ENCODE measurements at places on chromosomes 4 and X. TPM values are rescaled to one million over a fixed set of nuclear protein-coding genes. Genes with fewer than 3 reads are reported as not detected.
A peak's percentile ranks its signal among the peaks of the same experiment; 100 is the strongest.

GRCh38 chr4:71133491-71133890 lies 140.0 kb downstream of the DCK start:
- no peak overlapping the region for H3K27ac ChIP-seq
- no peaks in the 10 kb centered on the region for H3K36me3 ChIP-seq
- no peak for DNase-seq
- H3K4me1 ChIP-seq: no peaks in the 10 kb centered on the region
- no peaks in the 10 kb centered on the region for H3K27me3 ChIP-seq

DNA sequence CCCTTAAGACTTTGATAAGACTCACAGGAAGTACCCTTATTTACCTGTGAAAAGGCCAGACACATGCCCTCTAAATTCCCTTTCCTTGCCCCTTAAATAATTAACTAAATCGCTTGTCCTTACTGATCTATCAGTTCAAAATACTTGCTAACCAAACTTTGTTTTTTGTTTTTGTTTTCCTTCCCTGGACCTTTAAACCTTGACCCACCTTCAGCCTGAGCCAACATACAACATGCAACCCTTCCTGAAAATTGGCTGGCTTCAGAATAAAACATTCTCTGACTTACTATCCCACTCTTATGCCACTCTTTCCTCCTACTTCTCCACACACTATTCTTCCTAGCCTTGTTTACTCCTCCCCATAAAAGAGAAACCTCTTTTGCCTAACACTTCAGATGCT lies 448.1 kb upstream of the TRAM1L1 start:
- no peaks in the 10 kb centered on the region for H3K36me3 ChIP-seq
- H3K27ac ChIP-seq: no peak overlapping the region
- no peaks in the 10 kb centered on the region for H3K4me1 ChIP-seq
- no peaks in the 10 kb centered on the region for H3K27me3 ChIP-seq
- no peak for DNase-seq

DNA sequence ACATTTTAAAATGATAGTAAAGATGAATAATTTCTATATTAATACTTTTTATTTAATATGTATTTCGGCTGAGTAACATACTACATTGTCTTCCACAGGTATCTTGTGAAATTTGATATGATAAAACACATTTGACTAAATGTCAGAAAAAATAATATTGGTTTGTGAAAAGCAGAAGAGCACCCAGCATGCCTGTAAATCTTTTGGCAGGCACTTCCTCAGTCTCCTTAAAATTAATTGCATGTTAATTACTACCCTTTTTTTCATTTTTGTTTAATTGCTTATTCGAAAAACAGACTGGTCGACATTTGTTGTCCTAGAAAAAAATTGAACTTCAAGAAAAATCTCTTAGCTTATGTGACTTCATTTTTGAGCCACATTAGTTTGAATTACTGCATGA lies 40.6 kb downstream of the CLCN3 start:
- H3K27me3 ChIP-seq: no peaks in the 10 kb centered on the region
- peak overlapping the region; percentile 94 for H3K27ac ChIP-seq
- H3K36me3 ChIP-seq: no peaks in the 10 kb centered on the region
- H3K4me3 ChIP-seq: peak overlapping the region; percentile 77

DNA sequence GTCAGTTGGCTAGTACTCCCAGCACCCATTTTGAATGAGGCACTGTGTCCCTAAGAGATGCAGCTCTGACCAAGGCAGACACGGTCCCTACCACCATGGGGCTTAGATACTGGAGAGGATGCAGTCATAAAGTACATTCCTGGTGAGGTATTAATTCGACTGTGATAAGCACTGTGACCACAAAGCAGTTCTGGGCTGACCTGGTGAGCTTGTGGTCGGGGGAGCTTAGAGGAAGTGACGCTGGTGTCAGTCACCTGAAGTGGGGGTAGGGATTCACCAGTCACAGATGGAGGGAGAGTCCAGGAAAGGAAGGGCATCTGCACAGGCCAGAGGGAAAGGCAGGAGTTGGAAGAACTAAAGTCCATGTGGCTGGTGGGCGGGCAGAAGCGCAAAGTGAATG lies 15.8 kb upstream of the CLTRN start:
- peaks cover 8% of the 10 kb centered on the region for H3K4me1 ChIP-seq
- no peak overlapping the region for H3K27ac ChIP-seq
- peaks cover 2% of the 10 kb centered on the region for H3K36me3 ChIP-seq

GRCh38 chr4:6049985-6050384 lies 31.8 kb upstream of the C4orf50 start:
- no peaks in the 10 kb centered on the region for H3K4me1 ChIP-seq
- H3K4me3 ChIP-seq: no peak overlapping the region
- no peaks in the 10 kb centered on the region for H3K27me3 ChIP-seq

SMPX gene
- total RNA-seq: not detected

CSAG3 gene
- total RNA-seq: not detected

Measured in endothelial cell of umbilical vein (primary cell).